ENCODE measurements at places on chromosomes 5 and 9.

- DNase-seq, result no peak
Observed at GRCh38 chr9:1612886-1613285, 402.3 kb upstream of the SMARCA2 start.

GRCh38 chr5:179143446-179143845 lies 83.3 kb downstream of the ZNF354C start:
- DNase-seq, result no peak

- DNase-seq, result no peak
Observed at GRCh38 chr5:167402671-167403070, 888.8 kb upstream of the WWC1 start.

DNA sequence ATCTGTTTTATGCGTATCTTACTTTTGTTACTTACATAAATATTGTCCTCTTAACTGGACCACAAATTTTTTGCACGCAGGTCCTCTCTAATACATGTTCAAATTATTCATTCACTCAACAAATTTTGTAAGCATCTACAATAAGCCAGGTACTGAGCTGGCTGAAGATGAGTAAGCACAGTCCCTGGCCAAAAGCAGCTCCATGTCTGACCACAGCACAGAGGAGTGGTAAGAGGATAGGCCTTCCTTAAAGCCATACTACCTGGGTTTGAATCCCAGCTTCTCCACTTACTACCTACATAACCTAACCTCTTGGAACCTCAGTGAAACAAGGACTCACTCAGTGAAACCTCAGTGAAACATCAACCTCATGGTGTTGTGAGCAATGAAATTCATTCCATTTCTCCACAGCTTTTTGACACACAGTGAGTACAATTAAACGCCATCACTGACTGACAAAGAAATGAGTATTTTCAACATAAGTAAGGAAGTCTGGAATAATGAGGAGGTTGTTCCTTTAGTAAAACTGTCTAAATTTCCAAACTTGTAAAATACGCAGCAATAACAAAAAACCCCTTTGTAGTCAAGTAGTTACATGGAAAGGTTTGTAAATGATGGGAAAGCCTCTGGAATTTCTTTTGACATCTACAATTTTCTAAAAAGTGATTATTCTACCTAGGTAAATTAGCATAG lies 15.0 kb downstream of the PTAR1 start:
- DNase-seq, result no peak

DNA sequence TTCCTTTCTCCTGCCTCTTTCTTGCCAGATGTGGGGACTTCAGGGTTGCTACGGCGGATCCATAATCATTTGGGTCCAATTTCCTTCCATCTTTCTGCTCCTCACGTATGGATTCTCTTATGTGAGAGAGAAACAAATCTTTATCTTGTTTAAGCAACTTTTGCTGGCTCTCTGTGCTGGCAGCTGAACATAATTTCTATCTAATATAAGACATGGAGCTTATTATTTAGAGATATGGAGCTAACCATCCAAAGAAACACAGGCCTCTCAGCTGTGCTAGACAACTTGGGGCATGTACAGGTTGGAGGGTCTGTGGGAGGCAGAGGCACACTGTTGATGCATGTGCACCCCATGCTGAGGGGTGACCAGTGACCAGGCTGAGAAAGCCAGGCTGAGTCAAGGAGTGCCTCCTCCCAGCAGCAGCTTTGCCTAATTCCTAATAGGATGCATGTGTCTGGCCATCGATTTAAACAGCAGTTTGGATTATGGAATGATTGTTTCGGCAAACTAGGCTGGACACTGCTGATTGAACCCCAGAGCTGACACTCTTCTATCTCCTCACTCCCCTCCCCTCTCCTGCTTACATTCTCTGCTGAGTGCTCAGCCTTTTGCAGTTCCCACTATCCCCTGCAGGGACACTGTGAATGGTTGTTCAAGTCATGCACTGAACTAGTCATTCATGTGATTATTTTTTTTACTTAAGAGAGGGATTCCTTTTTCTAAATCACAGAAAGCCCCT lies 195.8 kb downstream of the ERCC6L2 start:
- no peak for DNase-seq
